ENCODE measurements at places on chromosomes 13 and 19. TPM values are rescaled to one million over a fixed set of nuclear protein-coding genes. Genes with fewer than 3 reads are reported as not detected.

KCNN4 gene
- total RNA-seq, result 26.6 TPM

LRRC8E gene
- 5.7 TPM for total RNA-seq

FLT3LG gene
- total RNA-seq, result 6.4 TPM

ELAVL3 gene
- not detected for total RNA-seq

USHBP1 gene
- 0.16 TPM for total RNA-seq

CALR3 gene
- total RNA-seq, result not detected

APBA3 gene
- 23.8 TPM for total RNA-seq

PLK5 gene
- total RNA-seq, result not detected

NFIX gene
- 26.8 TPM for total RNA-seq

APC2 gene
- total RNA-seq, result 0.40 TPM

CEACAM4 gene
- total RNA-seq, result not detected

PVR gene
- total RNA-seq, result 13.3 TPM

ARHGEF1 gene
- total RNA-seq, result 149 TPM

LILRA1 gene
- total RNA-seq, result not detected

ZNF223 gene
- total RNA-seq, result 0.85 TPM

NR1H2 gene
- total RNA-seq, result 58.2 TPM

RGL3 gene
- total RNA-seq, result 0.40 TPM

FAM32A gene
- 44.9 TPM for total RNA-seq

MATK gene
- total RNA-seq, result 45.3 TPM

EBI3 gene
- total RNA-seq, result 0.22 TPM

S1PR4 gene
- total RNA-seq, result 0.18 TPM

FSD1 gene
- total RNA-seq, result 1.5 TPM

SLC17A7 gene
- total RNA-seq, result 9.2 TPM

RASL11A gene
- total RNA-seq, result 1.5 TPM

C5AR1 gene
- total RNA-seq, result 1.6 TPM

DCLK1 gene
- 0.07 TPM for total RNA-seq

KLK14 gene
- not detected for total RNA-seq

ZNF726 gene
- total RNA-seq, result 11.6 TPM

TBXA2R gene
- 24.0 TPM for total RNA-seq

GPR183 gene
- total RNA-seq, result 2.3 TPM

ZNF66 gene
- 1.6 TPM for total RNA-seq

ONECUT3 gene
- not detected for total RNA-seq

INAFM1 gene
- 26.6 TPM for total RNA-seq

ACP7 gene
- total RNA-seq, result not detected

EHD2 gene
- total RNA-seq, result 32.2 TPM

SLC10A2 gene
- not detected for total RNA-seq

MADCAM1 gene
- total RNA-seq, result not detected

DMKN gene
- not detected for total RNA-seq

ITPKC gene
- total RNA-seq, result 9.3 TPM

ZNF665 gene
- 2.2 TPM for total RNA-seq

CCDC194 gene
- 0.76 TPM for total RNA-seq

FFAR2 gene
- not detected for total RNA-seq

SLAIN1 gene
- total RNA-seq, result 0.40 TPM

EPSTI1 gene
- total RNA-seq, result not detected

ZNF823 gene
- 4.4 TPM for total RNA-seq

C19orf18 gene
- total RNA-seq, result not detected

RNF113B gene
- total RNA-seq, result not detected

CGB3 gene
- total RNA-seq, result not detected

SBSN gene
- total RNA-seq, result not detected

FXYD3 gene
- total RNA-seq, result 0.24 TPM

OR7A5 gene
- not detected for total RNA-seq

ZNF773 gene
- total RNA-seq, result 0.82 TPM

ZNF382 gene
- not detected for total RNA-seq

LPAR2 gene
- total RNA-seq, result 10.3 TPM

NAXD gene
- 19.3 TPM for total RNA-seq

CNMD gene
- total RNA-seq, result not detected

PRR19 gene
- total RNA-seq, result 1.8 TPM

CD79A gene
- total RNA-seq, result 0.38 TPM

RASGRP4 gene
- total RNA-seq, result 3.9 TPM

TSKS gene
- total RNA-seq, result 2.4 TPM
